Activated naive CD4-positive, alpha-beta T cell treated with anti-CD3 and anti-CD28 coated beads, Interleukin-2, amount 50 U/mL, for 72 hours (primary cell): ENCODE measurements at places on chromosomes 3 and 15. TPM values are rescaled to one million over a fixed set of nuclear protein-coding genes. Genes with fewer than 3 reads are reported as not detected.

Gene GALNT15
- total RNA-seq, result 0.35 TPM

Gene PRTG
- not detected for total RNA-seq

Gene KLHL40
- total RNA-seq, result not detected

Gene HYAL1
- not detected for total RNA-seq

Gene SLC9A9
- 2.3 TPM for total RNA-seq

Gene SOX2
- not detected for total RNA-seq

Gene IQCF6
- total RNA-seq, result not detected

Gene GNAT1
- total RNA-seq, result not detected

Gene PLA2G4D
- total RNA-seq, result not detected

Gene CELF6
- 0.48 TPM for total RNA-seq

Gene MINAR1
- 0.55 TPM for total RNA-seq

Gene IL17RB
- total RNA-seq, result 0.12 TPM

Gene TTLL13
- total RNA-seq, result 1.0 TPM

Gene LSAMP
- total RNA-seq, result not detected

Gene FSTL1
- 3.0 TPM for total RNA-seq

Gene STRC
- total RNA-seq, result 2.6 TPM

Gene IQCF5
- total RNA-seq, result not detected

Gene CCDC39
- 0.09 TPM for total RNA-seq

Gene GPR62
- not detected for total RNA-seq

Gene ARNT2
- total RNA-seq, result not detected

Gene ZKSCAN7
- total RNA-seq, result 0.97 TPM

Gene KIF15
- total RNA-seq, result 39.5 TPM

Gene GREM1
- total RNA-seq, result not detected

Gene VILL
- total RNA-seq, result 13.8 TPM
